Tibial artery (tissue), 4 donors: ENCODE measurements at places on chromosomes 3 and 15.

- DNase-seq: no peak
Observed at GRCh38 chr3:119835556-119835955, 53.7 kb downstream of the NR1I2 start.

DNA sequence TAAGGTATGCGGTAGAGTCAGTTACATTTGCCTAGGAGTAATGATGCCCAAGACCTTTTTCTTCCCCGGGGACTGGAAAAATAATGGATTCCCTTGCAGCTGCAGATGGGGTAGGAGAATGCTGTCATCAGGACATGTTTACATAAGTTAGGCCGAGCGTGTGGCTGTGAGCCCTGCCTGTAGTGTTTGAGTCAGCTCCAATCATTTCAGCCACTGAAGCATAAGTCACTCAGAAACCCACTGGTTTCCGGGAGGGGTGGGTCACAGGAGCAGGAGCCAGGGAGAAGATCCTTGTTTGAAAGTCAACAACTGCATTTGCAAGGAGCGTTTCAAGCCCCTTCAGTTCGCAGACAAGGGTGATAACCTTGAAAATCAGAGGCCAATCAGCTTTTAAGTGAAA, 562.3 kb downstream of the MCTP2 start:
- DNase-seq: no peak

- DNase-seq: no peak
Observed at GRCh38 chr3:184572633-184573270, 11.2 kb downstream of the EPHB3 start.

- DNase-seq: no peak
Observed at GRCh38 chr3:185479373-185479945, 19.4 kb downstream of the TMEM41A start.

- DNase-seq: no peak
Observed at GRCh38 chr15:48020166-48020565, 100.6 kb upstream of the SLC24A5 start.
